NCI-H524 treated with DMSO at 0.1 percent for 48 hours (cell line): ENCODE measurements at places on chromosomes 6 and 20.

DNA sequence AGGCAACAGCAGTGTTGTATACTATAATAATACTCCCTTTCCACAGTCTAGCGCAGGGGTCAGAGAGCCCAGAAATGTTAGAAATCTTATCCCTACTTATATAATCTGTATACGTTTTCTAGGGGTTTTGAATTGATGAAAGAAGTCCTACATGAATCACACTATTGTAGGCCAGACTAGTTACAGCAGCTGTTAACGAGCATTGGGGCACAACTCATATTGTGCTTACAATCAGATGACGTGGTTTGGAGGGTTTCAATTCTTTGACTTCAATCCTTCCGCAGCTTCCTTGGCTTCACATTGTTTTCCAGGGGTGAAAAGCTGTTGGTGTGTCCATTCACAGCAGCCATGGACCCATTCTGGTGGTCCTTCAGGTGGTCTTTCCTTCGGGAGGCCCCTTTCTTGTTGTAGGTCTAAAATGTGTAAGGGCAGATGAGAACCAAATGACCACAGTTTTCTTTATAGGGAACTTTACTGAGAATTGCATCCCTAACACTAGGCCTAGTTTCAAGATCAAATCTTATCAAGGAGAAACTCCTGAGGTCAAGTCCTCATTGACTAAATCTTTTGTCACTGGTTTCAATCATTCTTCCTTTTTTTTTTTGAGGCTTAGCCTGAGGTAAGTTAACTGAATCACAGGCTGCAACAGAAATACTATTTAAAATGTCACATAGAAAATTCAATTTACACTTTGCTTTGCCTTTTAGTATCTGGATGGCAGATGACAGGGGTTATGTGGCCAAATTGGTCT lies 79.7 kb downstream of the ELOVL5 start:
- no peak for DNase-seq

DNA sequence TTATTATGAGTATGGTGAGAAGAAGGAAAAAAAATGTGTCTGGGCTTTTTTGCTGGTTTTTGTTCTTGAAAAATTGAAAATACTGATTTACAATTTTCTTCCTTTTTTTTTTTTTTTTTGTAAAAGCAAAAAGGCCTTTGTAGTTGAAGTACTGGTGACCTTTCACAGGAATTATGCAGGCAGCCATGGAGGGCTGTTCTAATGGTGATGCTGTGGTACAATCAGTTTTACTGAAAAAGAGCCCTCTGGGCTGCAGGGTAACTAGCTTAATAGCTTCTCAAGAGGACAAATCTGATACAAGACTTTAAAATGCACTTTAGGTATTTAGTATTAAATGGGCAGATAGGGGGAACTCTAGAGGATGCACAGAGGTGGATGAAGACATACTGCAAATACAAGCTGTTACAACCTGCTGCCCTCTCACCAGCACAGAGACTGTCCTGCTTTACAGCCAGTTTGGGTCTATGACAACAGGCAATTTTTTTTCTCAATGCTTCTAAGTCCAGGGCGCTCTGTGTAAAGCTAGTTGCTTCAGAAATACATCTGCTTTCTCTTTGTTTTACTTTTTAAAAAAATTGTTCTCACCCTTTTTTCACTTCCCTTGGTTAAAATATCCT lies 61.6 kb upstream of the HS3ST5 start:
- DNase-seq, result peak; percentile 87

DNA sequence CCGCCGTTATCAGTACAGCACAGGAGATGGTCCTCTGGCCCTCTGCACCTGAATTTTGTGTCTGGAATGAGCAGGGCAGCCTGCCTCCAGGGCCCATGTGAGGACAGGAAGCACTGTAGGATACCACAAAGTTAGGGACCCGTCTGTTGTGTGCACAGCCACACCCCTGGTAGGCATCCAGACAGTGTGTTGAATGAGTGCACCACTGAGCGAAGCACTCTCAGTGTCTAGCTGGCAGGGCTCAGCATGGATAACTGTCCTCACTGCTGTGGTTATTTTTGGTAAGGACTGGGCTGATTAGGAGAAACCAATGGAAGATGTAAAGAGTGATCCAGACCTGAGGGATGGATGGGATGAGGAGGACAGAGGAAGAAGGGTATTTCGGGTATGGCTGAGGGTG lies 178.7 kb downstream of the CLIC5 start:
- no peak for DNase-seq

DNA sequence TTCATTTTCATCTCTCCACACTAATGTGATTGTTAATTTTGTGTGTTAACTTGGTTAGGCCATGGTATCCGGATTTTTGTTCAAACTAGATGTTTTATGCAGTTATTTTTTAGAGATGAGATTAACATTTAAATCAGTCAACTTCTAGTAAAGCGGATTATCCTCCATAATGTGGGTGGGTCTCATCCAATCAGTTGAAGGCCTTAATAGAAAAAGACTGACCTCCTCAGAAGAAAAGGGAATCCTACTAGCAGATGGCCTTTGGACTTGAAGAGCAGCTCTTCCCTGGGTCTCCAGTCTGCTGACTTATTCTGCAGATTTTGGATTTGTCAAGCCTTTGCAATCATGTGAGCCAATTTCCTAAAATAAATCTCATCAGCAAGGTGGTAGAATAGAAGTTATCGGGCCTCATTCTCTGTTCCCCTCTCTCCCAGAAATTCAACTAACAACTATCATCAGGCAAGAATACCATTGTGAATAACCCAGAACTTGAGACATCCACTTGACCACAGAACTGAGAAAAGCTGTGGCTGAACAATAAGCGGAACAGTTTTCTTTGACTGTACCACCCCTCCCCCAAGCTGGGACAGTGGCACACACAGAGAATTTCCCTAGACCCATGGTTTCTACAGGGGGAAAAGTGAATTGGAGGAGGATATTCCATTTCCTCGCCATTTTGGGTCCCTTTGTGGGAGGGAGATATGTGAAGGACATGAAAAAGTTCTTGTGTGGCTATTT lies 323.0 kb downstream of the UTRN start:
- DNase-seq, result no peak

GRCh38 chr6:26032340-26033084 lies 54.7 kb upstream of the HFE start:
- peak; percentile 80 for DNase-seq

DNA sequence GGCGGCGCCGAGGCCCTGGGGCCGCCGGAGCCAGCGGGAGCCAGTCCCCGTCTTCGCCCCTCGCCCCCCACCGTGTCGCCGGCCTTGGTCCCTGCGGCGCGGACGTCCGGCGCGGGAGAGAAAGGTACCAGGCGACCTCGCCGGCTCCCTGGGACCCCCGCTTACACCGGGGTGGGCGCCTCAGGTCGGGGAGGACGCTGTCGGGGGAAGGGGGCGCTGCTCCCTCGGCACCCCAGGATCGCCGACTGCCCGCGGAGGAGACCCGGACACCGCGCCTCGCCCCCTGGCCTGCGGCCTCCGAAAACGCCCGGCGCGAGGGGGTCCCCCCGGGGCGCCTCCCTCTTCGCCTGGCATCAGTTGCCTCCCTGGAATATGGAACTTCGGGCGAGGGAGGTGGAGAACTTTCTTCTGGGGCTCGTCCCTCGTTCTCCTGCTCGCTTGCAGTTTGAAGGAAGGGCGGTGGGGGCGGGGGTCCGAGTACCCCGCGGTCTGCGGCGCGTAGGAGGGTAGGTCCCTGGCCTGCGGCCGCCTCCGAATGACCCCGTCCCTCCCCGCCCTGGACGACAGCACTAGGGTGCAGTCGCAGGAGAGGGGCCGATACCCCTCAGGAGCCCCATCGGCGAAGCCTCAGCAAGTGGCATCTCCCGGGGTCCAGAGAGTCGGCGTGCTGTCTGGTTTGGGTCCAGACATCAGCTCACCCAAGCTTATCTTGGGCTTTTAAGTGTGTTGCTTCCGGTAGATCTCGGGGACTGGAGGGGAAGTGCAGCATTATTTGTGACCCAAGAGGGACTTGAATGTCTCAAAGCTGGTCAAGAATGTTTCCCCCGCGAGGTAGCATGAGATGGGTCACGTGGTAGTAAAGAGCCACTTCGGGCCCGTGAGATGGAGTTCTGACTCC lies 549 bp downstream of the ANKRD6 start:
- peak; percentile 31 for DNase-seq

DNA sequence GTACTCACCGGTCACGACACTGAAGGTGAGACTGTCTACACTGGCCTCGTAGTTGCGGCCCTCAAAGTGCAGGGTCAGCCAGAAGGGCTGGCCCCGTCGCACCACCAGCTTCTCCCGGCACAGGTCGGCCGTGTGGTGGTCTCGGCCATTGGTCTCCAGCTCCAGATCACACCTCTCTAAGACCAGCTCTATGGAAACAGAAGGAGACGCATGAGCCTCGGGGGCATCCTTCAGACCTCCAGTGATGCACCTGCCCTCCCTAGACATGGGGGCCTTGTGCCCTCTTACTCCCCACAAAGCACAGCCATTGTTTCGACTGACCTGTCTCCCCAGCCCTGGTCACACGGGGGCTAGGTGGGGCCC lies 3.7 kb downstream of the TGM2 start:
- DNase-seq, result no peak
